ENCODE measurements at places on chromosomes 5 and 9. TPM values are rescaled to one million over a fixed set of nuclear protein-coding genes. Genes with fewer than 3 reads are reported as not detected.
A peak's percentile ranks its signal among the peaks of the same experiment; 100 is the strongest.

DNA sequence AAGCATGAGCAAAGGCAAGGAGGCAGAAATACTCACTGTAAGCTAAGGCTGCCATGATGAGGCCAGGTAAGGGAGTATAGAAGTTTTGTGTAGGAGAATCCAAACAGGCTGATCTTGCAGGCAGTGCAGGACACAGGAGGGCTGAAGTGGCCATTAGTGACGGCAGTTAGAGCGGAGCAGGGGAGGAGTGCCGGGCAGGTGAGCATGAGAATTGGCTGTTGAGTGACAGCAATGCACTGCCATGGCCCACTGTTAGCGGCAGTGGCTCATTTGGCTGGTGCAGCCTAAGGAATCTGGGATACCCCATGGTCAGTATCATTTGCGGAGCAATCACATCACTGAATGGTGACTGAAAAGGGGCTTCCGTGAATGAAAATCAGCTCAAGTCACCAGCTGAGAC, 22.8 kb downstream of the RGS3 start:
- DNase-seq, result no peak

DNA sequence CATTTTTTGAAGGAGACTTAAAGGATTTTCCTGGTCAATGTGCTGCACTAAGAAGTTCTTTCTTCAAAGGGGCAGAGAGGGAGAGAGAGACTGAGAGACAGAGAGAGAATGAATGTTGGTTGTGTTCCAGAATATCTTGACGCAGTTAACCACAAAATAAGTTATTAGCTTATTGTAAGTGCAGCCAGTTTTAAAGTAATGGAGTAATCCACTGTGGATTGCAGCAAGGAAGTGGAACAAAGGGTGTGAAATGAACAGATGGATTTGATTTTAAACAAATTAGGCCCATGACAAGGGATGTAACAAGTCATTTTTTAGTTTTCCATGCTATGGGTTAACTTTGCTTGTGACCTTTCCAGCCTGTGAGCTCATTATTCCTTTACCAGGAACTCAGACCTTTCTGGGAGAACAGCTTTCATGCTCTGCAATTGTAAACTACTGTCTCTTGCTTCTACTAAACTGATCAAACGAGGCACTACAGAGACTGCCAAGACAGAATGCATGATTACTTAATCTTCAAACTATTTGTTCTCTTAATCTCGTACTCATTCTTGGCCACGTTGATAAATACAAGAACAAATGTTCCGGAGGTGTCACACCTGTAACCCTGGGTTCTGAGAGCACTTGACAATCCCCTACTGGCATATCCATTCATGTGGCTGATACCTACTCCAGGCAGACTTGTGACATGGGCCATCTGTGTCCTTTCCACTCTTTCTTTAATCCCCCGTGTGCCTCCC, 131.1 kb downstream of the TLE1 start:
- no peak for DNase-seq

DNA sequence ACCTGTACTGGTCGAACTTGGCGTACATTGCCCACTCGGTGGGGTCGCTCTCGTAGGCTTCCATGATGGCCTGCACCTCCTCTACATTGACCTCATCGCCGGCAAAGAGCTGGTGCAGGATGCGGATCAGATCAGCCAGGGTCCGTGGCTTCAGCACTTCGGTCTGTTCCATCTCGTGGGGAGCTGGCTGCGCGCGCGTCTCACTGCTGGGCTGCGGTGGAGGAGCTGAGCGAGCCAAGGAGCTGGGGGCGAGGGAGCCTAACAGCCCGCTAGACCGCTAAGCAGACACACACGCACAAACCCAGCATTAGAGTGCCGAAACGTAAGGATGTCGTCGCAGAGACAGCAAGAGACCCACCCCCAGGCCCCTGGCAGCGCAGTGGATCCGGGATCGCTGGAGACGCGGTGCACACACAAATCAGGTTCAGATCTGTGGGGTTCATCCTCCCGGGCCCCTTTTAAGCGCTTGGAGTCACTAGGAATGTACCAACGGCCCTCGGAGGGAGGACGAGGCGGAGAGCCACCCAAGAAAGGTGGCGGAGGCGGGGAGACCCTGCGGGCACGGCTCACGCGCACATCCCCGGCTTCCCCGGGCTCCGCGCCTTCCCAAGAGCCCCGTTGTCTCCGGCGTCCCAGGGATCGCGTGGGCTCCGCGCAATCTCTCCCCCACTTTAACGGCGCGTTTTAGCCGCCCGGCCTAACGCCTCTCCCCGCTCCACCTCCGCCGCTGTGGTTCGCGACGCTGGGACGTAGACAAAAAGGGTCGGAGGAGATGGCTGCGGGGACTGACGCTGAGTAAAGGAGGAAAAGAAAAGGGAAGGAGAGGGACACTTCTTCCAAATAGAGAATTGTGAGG, at the start of gene CDO1:
Gene CDO1, minus strand, starts transcription at position 434 of the 856 bp plus-strand sequence. Its CDS starts 262 bp downstream, at position 172.
- peak; percentile 53 for DNase-seq

The SAXO1 gene
- total RNA-seq, result not detected

DNA sequence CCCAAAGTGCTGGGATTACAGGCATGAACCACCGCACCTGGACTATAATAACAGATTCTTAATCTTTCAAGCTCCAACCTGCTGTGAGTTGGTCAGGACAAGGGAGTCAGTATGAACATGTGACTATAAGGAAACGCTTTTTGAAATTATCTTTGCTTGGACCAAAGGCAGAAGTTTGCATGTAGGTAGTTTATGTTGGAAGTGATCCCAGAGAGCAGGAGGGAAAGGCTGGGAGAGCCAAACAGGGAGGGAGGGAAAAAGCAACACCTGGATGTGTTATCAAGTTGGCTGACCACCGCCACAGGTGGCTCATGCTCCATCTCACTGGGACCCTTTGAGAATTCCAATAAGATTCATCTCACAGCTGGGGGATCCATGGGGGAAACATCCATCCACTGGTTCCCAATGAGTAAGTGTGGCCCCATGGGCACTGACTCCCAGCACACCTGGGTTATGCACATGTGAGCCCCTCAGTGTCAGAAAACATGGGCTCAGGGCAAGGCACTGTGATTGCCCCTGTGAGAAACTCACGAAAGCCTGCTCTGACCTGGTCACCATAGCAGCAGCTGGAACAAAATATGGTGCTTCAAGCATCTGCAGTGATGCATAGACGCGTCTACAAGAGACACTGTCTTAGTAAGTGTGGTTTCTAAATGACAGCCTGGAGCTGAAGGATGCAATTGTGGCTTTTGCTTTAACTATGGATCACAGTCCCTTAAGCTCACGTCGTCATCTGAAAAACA, 62.1 kb downstream of the ARSB start:
- DNase-seq, result no peak

GRCh38 chr5:150057052-150057451, 29.3 kb downstream of the CSF1R start:
- DNase-seq, result no peak

DNA sequence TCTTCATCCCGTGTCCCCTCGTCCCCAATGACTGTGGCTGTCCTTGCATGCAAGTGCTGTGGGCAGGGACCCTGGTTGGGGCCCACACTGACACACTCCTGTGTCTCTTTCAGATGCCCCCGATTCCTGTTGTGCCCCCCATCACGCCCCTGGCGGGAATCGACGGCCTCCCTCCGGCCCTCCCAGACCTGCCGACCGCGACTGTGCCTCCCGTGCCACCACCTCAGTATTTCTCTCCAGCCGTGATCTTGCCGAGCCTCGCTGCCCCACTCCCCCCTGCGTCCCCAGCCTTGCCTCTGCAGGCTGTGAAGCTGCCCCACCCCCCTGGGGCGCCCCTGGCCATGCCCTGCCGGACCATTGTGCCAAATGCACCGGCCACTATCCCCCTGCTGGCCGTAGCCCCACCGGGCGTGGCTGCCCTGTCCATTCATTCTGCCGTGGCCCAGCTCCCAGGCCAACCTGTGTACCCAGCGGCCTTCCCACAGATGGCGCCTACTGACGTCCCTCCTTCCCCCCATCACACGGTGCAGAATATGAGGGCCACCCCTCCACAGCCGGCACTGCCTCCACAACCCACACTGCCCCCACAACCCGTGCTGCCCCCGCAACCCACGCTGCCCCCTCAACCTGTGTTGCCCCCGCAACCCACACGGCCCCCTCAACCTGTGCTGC, 75.0 kb downstream of the WNK2 start:
- DNase-seq, result no peak

The GMCL2 gene
- total RNA-seq, result not detected

DNA sequence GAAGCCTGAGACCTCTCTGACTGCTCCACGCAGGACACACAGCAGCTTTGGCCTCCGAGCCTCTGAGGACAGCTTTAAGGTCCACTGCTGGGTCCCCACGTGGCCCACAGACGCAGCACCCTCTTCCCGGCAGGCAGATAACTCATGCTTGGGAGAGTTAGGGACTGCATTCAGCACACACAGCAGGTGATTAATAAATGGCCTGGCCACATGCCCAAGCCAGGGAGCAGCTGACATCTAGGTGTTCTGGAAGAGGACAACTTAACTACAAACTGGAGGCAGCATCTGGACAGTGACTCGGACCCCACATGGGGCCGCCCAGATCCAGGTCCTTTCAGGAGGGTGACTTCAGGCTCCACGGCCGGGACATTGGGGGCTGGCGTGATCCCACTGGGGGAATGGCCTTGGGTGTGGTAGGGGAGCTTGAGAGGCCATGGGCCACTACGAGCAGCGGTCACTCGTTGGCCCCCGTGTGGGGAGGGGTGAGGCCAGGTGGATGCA, 11.3 kb downstream of the NINJ1 start:
- peak; percentile 18 for DNase-seq

DNA sequence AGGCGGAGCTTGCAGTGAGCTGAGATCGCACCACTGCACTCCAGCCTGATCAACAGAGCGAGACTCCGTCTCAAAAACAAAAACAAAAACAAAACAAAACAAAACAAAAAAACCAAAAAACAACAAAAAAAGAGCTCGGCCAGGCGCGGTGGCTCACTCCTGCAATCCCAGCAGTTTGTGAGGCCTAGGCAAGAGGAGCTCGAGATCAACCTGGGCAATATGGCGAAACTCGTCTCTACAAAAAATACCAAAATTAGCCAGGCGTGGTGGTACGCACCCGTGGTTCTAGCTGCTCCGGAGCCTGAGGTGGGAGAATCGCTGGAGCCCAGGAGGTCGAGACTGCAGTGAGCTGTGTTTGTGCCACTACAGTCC, 20.2 kb downstream of the TRIM7 start:
- DNase-seq, result no peak

- DNase-seq, result no peak
Observed at GRCh38 chr5:122715095-122715494, 59.8 kb upstream of the SNX2 start.

- DNase-seq, result no peak
Observed at GRCh38 chr5:125510651-125511050, 764.2 kb upstream of the ZNF608 start.

GRCh38 chr5:149540089-149540488, 11.2 kb downstream of the CSNK1A1 start:
- DNase-seq, result no peak

GRCh38 chr9:68692519-68692918, 12.5 kb upstream of the PIP5K1B start:
- no peak for DNase-seq

The PCDHGC4 gene
- total RNA-seq, result 3.6 TPM

- peak; percentile 43 for DNase-seq
Observed at GRCh38 chr5:177402271-177403043, 2.0 kb upstream of the PFN3 start.

GRCh38 chr5:151585970-151586369, 5.2 kb downstream of the FAT2 start:
- DNase-seq, result no peak

The PCDHGB2 gene
- 13.8 TPM for total RNA-seq

The SPATA31A3 gene
- total RNA-seq, result not detected

The KIF27 gene
- total RNA-seq, result 2.7 TPM

DNA sequence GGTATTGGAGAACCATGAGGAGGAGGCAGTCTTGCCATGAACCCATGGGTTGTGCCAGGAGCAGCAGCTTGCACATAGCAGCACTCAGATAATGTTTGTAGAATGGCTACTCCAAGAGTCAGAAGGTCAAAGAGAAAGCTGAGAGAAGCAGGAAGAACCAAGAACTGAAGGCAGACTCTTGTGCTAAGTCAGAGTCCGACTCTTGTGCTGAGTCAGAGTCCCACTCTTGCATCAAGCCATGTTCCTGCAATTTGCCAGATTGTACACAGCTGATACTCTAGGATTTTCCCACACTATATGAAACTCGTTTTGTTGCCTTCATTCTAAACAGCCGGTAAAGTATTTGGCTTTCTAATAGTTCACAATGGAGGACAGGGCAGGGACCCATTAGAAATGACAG, 26.2 kb upstream of the HSPA9 start:
- DNase-seq, result no peak

GRCh38 chr9:77903666-77904285, 127.8 kb downstream of the GNAQ start:
- DNase-seq, result no peak

The KIAA0825 gene
- 1.7 TPM for total RNA-seq

- DNase-seq, result no peak
Observed at GRCh38 chr5:17120209-17120608, 97.2 kb upstream of the BASP1 start.

The VCP gene
- total RNA-seq, result 411 TPM

The ZCCHC7 gene
- total RNA-seq, result 12.6 TPM

DNA sequence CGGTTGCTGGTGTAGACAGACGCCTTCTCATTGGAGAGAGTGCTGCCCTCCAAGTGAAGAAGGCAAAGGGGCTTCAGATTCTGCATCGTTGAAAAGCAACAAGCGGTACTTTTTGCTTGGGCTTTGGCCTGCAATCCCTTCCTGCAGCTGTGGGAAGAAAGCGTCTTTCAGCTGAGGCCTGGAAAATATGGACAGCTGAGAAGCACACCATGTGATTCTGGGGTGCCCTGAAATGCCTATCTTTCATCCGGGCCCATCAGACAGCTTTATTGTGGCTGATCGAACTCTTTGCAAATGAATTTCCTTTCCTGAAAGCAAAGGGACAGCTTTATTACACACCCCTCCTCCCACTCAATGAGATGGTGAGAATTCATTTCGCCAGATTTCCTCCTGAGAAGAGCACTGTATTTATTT, 74.0 kb downstream of the NSG2 start:
- no peak for DNase-seq

Data from heart left ventricle (tissue), 16 donors.